ENCODE measurements at places on chromosomes 11 and 22.

DNA sequence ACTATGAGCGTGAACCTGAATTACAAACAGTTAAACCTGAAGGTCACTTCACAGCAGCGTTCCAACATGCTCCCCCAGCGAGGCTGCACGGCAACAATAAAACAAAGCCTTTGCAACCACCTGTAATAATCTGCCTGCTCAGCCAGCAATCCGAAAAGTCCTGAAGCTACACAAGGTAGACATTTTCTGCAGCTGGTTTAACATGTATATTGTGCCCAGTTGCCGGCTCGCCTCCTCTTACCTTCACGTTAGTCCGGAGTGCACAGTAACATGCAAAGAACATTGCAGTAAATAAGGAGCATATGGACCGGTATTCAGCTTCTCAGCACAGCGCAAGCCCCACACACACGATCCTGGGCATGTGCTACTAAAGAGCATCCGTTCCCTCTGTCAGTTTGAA, 704.3 kb downstream of the DLG2 start:
- no peak for DNase-seq

DNA sequence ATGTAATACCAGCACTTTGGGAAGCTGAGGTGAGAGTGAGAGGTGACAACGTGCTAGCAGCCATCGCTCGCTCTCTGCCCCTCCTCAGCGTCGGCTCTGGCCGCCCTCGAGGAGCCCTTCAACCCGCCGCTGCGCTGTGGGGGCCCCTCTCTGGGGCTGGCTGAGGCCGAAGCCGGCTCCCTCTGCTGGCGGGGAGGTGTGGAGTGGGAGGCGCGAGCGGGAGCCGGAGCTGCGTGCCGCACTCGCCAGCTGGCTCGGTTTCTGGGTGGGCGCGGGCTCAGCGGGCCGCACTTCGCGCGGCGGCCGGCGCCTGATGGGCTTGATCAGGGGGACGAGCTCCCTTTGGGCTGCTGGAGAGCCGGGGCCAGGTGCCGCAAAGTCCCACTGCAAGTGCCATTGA, 98.9 kb upstream of the UBASH3B start:
- DNase-seq, result peak; percentile 18

- no peak for DNase-seq
These were observed 1.6 kb downstream of the LGR4 start for GRCh38 chr11:27470826-27471588.

GRCh38 chr22:28034760-28035401, 115.8 kb upstream of the PITPNB start:
- no peak for DNase-seq

DNA sequence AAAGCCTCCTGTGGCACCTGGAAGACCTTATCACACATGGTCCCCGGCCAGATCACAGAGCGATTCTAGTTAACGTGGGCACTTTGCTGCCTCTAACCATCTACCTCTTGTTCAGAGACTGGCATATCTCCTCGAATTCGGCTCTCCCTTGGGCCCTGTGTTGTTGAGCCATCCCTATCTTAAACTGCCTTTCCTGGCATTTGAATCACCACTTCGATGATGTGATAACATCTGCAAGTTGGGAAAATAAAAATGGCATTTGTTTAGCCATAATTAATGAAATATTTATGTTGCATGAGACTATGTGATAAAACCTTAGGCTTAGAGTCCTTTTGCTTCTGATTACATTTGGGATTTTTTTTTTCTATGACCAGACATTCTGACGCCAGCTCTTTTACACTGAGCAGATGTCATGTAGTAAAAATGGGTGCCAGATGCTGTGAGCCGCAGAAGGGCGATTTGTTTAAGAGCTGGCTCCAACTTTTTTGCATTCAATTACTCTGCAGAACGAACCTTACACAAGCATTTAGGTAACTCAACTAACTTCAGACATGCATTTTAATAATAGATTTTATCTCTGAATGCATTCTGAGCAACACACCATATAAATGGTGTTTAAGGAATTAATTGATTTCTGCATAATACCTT, 58.5 kb upstream of the PARVA start:
- DNase-seq, result no peak

DNA sequence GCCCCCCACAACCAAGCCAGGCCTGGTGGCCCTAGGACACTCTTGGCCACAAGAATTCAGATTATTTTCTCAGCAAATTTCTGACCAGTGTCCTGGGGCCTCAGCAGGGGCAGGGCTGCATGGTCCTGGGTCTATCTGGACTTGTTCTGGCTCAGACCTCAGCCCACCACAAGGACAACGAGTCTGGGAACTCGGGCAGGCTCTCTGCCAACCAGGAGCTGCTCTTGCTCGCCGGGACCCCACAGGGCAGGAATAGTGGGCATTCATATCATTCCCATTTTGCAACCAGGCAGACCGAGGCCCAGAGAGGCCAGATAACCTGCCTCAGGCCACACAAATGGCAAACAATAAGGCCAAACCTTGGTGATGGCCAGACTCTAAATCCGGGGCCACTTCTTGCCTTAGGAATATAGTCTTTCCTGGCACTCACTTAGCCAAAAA, 75.4 kb upstream of the WNT7B start:
- DNase-seq, result no peak

GRCh38 chr11:73625696-73626318, 20.6 kb upstream of the PLEKHB1 start:
- peak; percentile 75 for DNase-seq

- DNase-seq, result no peak
These were observed 430.3 kb downstream of the AASDHPPT start for GRCh38 chr11:106507645-106508306.

GRCh38 chr22:30810105-30810504, 115.4 kb downstream of the OSBP2 start:
- DNase-seq, result no peak

DNA sequence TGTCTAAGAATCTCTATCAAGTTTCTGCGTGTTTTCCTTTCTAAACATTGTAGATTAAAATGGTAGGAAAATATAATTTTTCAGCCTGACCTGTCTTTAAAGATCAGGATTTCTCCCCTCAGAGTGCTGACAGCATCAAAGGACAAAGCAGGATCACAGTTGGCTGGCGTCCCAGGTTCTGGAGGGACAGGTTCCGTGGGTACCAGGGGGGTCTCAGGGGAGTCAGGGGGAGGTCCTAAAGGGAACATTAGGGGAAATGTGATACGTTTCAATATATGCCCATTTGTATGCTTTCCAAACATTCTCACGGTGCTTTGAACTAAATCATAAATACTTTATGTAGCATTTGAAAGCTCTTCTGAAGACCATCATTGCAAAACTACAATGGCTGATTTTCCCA, 3.4 kb downstream of the MMP3 start:
- no peak for DNase-seq

- DNase-seq, result peak; percentile 38
These were observed 2.2 kb downstream of the PHLDB1 start for GRCh38 chr11:118609380-118610224.

DNA sequence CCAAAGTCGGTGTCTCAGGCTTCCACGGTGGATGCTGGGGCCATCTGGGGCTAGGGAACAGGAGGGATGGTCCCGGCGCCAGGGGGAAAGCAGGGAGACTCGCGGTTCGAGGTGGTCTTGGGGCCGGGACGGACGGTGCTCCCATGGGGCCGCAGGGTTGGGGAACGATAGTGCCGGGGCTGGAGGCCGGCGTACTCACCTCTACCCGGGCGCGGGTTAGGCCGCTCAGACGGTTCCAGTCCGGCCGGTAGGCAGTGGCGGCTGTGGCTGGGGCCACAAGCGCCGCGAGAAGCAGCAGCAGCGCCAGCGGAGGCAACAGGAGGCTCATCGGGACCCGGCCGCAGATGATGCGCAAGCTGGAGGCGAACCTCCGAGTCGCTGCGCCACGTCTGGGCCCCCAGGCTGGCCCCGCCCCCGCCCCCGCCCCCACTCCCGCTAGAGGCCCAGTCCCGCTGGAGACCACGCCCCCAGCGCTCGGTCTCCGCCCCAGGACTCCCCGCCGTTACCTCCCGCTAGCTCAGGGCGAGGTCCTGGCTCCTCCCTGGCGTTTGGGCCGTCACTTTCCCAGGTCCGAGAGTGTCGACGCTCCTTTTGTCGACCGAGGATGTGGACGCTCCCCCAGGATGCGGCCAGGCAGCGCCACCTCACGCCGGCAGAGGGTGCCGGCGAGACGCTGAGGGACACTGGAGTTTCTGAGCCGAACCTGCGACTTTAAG, at the start of gene SELENOM:
Gene SELENOM (minus strand): TSS at position 391 of the 716 bp plus-strand sequence. CDS start 63 bp downstream, at position 328.
- DNase-seq, result peak; percentile 91
